Testis (tissue), 5 donors: ENCODE measurements at places on chromosomes 4 and X. TPM values are rescaled to one million over a fixed set of nuclear protein-coding genes. Genes with fewer than 3 reads are reported as not detected.

- H3K36me3 ChIP-seq = no peaks in the 10 kb centered on the region
- no peaks in the 10 kb centered on the region for H3K27me3 ChIP-seq
- DNase-seq = no peak
- H3K4me3 ChIP-seq = no peak overlapping the region
These were observed 226.4 kb upstream of the CASK start for GRCh38 chrX:42149765-42150164.

GRCh38 chrX:29468911-29469494 is 746.4 kb upstream of the MAGEB2 start:
- H3K36me3 ChIP-seq = no peaks in the 10 kb centered on the region
- no peak overlapping the region for H3K4me3 ChIP-seq
- no peaks in the 10 kb centered on the region for H3K4me1 ChIP-seq
- DNase-seq = no peak
- no peaks in the 10 kb centered on the region for H3K27me3 ChIP-seq

Gene AKAP4
- total RNA-seq = 71.5 TPM

DNA sequence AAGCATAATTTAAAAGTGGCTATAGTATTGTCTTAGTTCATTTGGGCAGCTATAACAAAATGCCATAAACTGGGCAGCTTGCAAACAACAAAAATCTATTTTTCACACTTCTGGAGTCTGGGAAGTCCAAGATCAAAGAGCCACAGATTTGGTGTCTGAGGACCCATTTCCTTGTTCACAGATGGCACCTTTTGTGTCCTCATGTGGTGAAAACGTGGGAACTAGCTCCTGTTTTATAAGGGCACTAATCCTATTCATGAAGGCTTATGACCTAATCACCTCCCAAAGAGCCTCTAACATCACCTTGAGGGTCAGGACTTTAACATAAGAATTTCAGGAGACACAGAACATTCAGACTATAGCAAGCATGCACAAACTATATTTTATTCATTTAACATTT is 126.5 kb upstream of the WDFY3 start:
- no peaks in the 10 kb centered on the region for H3K27me3 ChIP-seq
- H3K36me3 ChIP-seq = no peaks in the 10 kb centered on the region
- H3K27ac ChIP-seq = no peak overlapping the region
- no peak for DNase-seq
- no peak overlapping the region for H3K4me3 ChIP-seq

- H3K36me3 ChIP-seq = no peaks in the 10 kb centered on the region
- no peak for DNase-seq
- no peaks in the 10 kb centered on the region for H3K27me3 ChIP-seq
- no peak overlapping the region for H3K27ac ChIP-seq
- no peak overlapping the region for H3K4me3 ChIP-seq
- no peaks in the 10 kb centered on the region for H3K4me1 ChIP-seq
These were observed 1102.0 kb downstream of the C4orf33 start for GRCh38 chr4:130197946-130198345.

DNA sequence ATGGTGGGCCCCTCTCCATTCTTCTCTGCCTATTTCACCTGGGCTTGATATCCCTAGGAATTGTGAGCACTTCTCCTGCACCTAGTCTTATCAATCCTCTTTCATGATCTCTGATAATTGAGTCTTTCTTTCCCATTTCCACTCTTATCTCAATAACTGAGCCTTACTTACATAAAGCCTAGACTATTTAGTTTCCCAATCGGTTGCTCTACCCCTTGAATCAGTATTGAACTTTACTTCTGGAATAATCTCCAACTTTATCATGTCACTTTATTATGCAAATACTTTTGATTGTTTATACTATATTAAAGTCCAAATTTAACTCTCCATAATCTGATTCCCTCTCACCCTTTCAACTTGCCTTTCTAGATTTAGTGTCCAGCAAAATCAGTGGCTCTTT is 222.7 kb downstream of the SPRY1 start:
- no peaks in the 10 kb centered on the region for H3K27me3 ChIP-seq
- H3K27ac ChIP-seq = no peak overlapping the region
- peaks cover 12% of the 10 kb centered on the region for H3K4me1 ChIP-seq
- no peak for DNase-seq

Gene MMRN1
- total RNA-seq = 7.1 TPM

Gene ATP1B4
- total RNA-seq = not detected
